ENCODE measurements at places on chromosomes 4 and X.

DNA sequence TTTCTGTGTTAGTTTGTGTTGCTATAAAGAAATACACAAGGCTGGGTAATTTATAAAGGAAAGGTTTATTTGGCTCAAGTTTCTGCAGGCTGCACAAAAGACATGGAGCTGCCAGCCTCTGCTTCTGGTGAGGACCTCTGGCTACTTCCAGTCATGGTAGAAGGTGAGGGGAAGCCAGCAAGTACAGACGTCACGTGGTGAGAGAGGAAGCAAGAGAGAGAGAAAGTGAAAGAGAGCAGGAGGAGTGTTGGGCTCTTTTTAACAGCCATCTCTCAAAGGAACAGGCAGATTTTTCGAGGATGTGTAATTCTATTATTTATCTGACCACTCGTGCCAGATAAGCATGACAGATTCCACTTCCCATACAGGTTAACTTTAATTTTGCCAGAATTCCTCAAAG lies 1199.1 kb downstream of the ADGRL3 start:
- DNase-seq: no peak

DNA sequence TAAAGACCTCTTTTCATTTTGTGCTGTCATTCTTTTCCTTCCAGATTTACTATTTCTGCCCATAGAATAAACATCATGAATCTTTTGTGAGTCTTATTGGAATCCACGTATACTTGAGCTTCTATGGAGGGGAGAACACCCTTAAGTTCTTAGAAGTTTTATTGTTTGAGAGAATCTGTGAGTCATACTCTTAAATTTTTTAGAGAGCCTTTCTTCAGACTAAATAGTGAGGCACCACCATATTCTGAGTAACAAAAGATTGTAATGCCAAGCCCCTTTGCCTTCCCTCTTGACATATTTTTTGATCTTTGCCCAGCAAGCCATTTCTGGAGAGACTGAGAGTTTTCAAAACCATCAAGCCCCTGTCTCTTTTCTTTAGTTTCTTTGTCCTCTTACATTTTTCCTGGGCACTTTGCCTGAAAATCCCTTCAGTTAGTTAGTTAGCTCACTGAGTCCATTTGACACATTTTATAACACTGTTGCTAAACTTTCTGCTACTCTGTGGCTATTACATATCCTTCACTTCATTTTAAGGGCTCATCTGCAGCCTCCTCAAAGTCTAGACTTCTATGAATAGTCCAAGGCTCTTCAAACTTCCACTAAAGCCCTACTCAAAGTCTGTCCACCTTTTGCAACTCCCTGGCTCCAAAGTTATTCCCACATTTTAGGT lies 65.3 kb upstream of the NDUFC1 start:
- DNase-seq: no peak

DNA sequence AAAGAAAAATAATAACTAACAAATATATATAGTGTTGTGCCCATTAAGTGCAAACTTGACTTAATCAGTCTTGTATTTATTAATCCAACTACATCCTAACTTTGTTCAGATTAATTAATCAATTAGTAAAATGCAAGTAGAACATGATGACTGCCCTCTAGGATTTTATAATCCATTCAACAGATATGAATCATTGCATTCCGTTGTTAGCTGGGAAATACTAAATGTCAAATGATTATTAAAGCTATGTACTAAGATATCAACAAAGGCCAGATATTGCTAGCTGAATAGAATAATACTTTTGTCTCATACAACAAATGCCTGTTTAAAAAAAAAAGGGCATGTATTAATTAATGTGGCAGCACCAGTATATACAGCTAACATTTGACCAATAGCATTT lies 1366.3 kb downstream of the STIM2 start:
- no peak for DNase-seq

- no peak for DNase-seq
Measured at GRCh38 chr4:74536557-74536956, 91.6 kb downstream of the AREG start.

- DNase-seq: no peak
Measured at GRCh38 chr4:167105857-167106256, 128.4 kb downstream of the SPOCK3 start.

- no peak for DNase-seq
Measured at GRCh38 chrX:123486297-123486696, 246.6 kb downstream of the THOC2 start.

DNA sequence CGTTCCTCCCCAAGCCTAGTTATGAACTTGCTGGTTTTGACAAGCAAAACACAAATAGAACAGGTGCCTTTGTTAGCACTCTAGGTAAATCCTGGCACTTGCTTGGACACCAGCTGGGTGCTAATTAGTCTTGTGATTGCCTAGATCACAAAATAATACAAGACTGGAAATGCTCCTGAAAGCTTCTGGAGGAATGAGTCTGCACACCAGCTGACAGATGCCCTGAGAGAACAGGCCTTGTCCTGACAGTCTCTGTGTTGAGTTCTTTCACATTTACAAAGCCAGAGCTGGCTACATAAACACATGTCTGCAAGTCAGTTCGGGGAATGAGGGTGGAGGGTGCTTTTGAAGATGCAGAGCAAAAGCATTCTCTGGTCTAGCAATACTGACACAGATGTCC lies 93.8 kb downstream of the ELOVL6 start:
- DNase-seq: no peak

- DNase-seq: no peak
Measured at GRCh38 chrX:153922932-153923857, 2.9 kb downstream of the ARHGAP4 start.

DNA sequence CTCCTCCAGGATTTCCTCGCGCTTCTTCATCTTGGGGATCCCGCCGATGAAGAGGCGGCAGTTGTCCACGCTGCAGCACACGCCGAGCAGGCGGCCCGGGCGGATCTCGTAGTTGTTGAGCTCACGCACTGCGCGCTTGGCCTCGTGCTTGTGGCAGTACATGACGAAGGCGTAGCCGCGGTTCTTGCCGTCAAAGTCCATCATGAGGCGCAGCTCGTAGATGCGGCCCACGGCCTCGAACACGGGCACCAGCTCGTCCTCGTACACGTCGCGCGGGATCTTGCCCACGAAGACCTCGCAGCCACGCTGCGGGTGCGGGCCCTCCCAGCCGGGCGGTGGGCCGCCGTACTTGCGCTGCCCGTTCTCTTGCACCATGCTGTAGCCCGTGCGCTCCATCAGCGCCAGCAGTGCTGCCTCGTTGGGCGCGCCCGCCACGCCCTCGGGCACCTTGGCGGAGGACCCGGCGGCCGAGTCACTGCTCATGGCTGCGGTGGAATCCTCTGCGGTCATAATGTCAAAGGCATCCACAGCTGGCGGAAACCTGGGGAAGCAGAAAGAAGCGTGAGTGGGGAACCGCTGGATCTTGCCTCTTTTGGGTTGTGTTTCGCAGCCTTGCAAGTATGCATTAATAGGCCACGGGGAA lies 103.4 kb downstream of the CHRNA9 start:
- no peak for DNase-seq

GRCh38 chrX:150833454-150834056 lies 64.9 kb downstream of the CD99L2 start:
- DNase-seq: no peak

DNA sequence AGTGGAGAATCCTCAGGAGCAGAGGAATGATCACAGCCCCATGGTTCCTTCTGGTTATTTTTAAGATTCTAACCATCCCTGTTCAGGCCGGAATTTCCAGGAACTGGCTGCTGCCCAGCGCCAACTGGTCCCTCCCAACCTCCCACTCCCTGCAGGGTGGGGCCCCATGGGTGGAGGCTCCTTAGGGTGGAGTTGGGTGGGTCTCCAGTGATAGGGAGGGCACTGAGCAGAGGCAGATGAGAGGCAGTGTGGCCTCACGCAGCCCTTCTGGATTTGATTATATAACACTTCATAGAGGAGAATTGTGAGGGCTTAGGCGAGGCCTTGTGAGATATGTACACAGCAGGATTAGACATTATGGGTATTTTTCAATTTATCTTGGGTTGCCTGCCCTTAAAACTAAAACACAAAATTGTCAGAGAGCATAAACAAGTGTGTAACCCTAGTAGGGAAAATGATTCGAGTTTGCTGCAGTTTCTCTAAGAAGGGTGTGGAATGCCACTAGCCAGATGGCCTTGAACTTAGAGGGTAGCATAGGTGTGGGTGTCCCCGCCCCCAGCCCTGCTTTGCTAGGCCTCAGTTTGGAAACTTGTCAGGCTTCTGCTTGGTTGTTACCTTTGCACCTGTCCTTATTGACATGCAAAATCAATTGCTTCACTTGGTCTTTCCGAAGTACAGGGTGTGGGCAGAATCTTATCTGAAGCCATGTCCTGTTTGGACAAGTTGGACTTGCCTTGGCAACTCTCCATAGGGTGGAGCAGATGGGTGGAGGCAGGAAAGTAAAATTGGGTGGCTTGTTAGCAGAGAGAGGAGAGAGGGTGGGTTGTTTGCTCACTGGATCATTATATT lies 9.4 kb downstream of the KLF3 start:
- DNase-seq: no peak

DNA sequence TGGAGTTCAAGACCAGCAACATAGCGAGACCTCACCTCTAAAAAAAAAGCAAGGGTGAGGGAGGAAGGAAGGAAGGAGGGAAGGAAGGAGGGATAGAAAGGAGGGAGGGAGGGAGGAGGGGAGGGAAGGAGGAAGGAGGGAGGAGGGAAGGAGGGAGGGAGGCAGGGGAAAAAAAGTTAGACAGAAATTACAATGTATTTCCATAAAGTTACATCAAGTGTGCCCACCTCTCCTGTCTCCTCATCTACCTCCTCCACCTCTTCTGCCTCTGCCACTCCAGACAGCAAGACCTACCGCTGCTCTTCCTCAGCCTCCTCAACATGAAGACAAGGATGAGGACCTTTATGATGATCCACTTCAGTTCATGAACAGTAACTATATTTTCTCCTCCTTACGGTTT lies 8.3 kb downstream of the LIN54 start:
- no peak for DNase-seq

DNA sequence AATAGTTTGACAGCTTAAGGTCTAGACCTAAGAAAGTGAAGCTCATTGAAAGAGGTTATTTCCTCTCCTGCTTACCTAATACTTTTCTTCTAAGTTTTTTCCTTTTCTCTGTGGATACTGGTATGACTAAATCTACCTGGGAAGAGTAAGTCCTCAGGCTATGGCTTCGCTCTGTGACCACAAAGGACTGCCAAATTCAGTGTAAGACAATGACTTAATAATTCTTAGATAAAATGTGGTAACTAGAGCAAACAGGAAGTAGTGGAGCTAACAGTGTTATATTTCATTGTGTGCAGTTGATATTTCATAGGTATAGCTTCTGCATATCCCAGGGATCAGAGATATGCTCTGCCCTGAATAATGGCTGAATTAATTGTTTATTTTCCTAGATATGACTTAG lies 418.9 kb downstream of the CCSER1 start:
- DNase-seq: no peak

GRCh38 chr4:27001398-27002164 lies 140.9 kb downstream of the STIM2 start:
- DNase-seq: no peak

DNA sequence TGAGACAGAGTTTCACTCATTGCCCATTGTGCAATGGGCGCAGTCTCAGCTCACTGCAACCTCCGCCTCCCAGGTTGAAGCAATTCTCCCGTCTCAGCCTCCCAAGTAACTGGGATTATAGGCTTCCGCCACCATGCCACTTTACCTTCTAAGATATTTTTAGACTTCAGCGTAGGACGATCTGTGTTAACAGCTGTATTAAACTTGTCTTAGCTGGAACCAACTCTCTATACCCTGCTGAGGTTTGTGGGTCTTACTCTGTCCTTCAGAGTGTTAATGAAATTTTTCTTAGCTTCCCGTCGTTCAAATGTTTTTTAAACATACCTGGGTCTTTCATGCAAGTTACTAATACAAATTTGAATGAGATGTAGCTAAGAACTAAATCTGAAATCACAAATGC lies 14.7 kb downstream of the TMEM165 start:
- no peak for DNase-seq

GRCh38 chr4:153292897-153293741 lies 51.4 kb upstream of the MND1 start:
- no peak for DNase-seq

DNA sequence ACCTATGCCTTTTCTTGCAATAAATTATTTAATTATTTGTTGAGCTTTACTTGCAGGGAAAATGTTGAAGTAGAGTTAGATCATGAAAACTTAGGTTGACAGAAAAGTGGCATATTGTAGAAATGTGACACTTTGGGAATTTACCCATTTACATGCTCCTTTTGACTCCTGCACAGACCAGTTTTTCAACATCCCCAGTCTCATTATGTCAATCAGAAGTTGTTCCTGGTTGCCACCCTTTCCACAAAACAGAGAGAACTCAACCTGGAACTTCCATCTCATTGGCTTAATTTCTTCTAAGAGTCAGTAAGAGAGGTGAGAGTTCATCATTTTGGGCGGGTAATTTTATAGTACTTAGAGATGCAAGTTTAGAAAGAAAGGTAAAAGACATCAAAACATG lies 284.6 kb upstream of the ANKRD50 start:
- DNase-seq: no peak

DNA sequence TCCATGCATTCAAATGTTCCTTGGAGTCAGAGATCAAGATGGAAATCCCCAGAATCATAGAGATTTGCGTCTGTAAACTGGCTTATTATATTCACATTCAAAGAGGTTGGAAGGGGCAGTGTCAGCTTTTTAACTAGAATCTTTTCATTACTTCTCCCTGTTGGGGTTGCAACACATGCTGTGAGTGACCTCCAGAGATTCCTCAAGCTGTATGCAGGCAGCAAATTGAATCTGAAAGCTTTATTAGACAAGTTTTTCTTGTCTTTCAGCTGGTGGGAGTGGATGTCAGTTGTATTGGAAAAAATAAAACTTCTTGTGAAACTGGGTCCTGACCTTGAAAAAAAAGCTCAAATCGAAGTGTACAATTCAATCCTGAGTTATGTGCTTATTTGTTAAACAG lies 736.5 kb upstream of the FTHL17 start:
- no peak for DNase-seq

DNA sequence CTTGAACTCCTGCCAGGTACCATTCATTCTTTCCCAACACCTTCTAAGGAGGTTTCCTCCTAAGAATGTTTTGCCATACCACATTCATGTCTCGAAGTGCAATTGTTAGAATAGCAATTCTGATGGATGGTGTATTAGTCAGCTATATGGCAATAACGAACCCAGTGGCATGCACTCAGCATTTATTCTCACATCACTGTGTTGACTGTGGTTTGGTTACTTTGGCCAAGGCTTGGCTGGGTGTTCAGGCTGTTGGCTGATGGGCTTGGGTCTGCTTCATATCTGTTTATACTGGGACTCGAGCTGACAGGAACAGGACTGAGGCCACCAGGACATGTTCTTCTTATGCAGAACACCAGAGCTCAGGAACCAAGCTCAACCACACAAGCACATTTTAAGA lies 31.7 kb downstream of the PSAPL1 start:
- no peak for DNase-seq

GRCh38 chrX:70289793-70290770 lies at the start of the genes KIF4A and PDZD11:
Gene KIF4A, plus strand, starts transcription at chrX:70290104. Its CDS starts 355 bp downstream, at chrX:70290459.
Gene PDZD11, minus strand, starts transcription at chrX:70289927. Its CDS starts 586 bp downstream, at chrX:70289341.
- peak; percentile 41 for DNase-seq

- DNase-seq: no peak
Measured at GRCh38 chr4:157509341-157509740, 288.8 kb downstream of the GRIA2 start.

GRCh38 chr4:187604984-187605383 lies 390.6 kb upstream of the ZFP42 start:
- no peak for DNase-seq

- DNase-seq: no peak
Measured at GRCh38 chr4:186887291-186887700, 163.6 kb upstream of the FAT1 start.

All from stimulated activated CD4-positive, alpha-beta T cell treated with anti-CD3 and anti-CD28 coated beads, Interleukin-1b, Interleukin-23, amount 100 ng/mL, for 4 hours (primary cell).